ENCODE measurements at places on chromosomes 3 and 15.

GRCh38 chr3:33062866-33063265, 34.1 kb downstream of the GLB1 start:
- DNase-seq: no peak

DNA sequence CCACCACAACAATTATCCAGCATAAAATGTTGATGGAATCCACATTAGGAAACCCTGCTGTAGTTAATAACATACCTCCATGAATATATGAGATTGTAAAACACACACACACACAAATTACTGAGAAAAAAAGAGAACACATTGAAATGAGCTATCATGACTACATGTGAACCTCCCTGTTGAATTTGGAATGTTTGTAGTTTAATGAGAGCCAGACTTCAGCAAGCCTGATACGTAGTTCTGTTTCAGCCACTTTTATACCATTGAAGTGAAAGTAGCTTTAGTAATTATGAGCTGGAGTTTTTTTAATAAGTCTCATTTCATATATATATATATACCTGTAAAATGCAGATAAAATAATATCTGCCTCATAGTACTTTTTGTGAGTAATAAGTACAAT, 1146.4 kb downstream of the NAALADL2 start:
- no peak for DNase-seq

DNA sequence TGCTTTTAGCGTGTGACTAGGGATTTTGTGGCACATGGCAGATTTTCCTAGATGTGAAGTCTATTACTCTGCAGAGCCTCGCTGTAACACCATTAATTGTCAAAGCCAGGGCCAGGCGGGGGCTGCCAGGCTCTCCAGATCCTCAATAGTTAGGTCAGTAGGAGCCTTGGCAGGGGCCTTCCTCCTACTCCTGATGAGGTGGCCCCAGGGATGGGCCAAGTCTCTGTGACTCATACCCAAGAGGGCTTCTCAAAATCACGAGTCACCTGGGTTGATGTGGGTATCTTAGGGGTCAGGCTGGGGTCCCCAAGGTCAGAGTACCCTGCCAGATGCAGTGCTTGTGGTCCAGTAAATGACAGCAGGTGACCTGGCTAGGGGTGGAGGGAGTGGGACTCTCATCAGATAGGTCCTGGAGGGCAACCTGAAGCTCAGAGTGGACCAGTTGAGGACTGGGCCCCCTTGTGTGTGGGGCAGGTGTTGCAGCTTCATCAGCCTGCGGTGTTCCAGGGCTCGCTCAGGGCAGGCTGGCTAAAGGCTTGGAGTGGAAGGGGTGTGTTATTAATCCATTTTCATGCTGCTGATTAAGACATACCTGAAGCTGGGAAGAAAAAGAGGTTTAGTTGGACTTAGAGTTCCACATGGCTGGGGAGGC, 88.5 kb upstream of the MYZAP start:
- DNase-seq: no peak

- DNase-seq: no peak
Measured at GRCh38 chr3:134869153-134869726, 74.2 kb downstream of the EPHB1 start.

- DNase-seq: no peak
Measured at GRCh38 chr3:124273651-124274050, 281.7 kb upstream of the ROPN1 start.

DNA sequence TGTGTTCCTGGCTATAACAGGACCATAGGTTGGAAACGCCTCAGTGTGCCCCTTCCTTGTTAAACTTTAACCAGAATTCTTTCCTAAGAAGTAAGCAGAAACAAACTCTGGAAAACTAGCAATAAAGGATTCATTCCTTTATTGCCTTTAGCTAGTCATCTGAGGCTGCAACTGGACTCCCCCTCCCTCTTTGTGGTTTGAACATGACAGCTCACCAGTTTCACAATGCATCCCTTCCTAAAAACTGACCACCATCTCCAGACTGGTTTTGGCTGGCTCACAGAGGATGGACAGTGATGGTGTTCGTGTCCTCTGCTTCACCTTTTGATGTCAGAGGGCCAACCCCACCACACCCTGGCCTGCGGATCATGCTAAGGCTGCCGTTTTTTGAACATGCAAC, 27.9 kb upstream of the TGFBR2 start:
- no peak for DNase-seq

GRCh38 chr15:70503073-70503745, 260.1 kb downstream of the UACA start:
- no peak for DNase-seq

GRCh38 chr3:134357261-134357913, 16.9 kb downstream of the AMOTL2 start:
- DNase-seq: no peak

DNA sequence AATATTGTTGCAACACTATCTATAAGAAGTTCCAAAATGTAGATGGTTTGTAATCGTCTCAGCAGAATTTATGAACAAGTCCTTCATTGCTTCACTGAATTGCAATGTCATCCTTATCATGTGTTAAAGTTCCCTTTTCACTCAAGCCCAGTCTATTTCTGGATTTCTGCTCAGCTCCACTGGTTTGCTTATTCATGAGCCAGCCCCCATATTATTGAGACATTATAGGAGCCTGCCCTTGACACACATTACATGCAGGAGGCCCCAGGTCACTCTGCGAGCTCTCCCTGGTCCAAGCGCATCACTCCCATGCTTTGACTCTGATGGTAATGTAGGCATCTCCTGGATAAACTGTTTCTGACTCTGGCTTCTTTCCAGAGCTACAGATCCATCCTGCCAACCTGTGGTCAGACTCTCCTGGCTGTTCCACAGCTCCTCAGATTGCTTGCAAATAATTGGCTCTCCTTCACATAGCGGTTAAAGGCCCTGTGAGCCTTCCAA, 56.9 kb downstream of the ABTB1 start:
- no peak for DNase-seq

DNA sequence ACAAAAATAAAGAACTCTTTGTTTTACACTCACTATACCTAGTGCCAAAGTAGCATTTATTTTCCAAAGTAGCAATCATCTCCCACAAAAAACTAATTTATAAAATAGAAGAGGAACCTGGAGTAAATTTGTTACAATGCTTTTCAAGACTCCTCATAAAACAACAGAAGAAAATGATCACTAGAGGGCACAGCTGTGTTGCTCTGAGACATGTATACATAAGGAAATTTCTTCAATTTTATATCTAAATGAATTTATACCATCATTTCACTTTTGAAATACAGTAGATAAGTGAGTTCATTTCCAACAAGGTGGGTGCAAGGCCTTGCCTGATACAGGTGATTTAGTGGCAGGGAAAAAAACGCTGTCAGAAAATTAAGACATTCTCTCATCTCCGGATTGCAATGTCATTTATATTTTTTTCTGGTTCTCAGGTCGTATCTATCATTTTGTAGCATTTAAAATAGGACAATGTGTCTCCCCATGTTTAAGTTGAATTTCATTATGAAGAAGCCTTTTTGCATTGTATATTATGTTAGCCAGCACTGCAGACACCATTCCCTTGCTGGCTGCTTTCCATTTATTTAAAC, 25.3 kb upstream of the ARHGEF26 start:
- DNase-seq: no peak

- DNase-seq: no peak
Measured at GRCh38 chr15:89389841-89390603, 55.4 kb upstream of the POLG start.

GRCh38 chr3:188695241-188695640, 476.5 kb upstream of the TPRG1 start:
- DNase-seq: no peak

GRCh38 chr15:82875411-82876003, 66.1 kb downstream of the WHAMM start:
- no peak for DNase-seq

DNA sequence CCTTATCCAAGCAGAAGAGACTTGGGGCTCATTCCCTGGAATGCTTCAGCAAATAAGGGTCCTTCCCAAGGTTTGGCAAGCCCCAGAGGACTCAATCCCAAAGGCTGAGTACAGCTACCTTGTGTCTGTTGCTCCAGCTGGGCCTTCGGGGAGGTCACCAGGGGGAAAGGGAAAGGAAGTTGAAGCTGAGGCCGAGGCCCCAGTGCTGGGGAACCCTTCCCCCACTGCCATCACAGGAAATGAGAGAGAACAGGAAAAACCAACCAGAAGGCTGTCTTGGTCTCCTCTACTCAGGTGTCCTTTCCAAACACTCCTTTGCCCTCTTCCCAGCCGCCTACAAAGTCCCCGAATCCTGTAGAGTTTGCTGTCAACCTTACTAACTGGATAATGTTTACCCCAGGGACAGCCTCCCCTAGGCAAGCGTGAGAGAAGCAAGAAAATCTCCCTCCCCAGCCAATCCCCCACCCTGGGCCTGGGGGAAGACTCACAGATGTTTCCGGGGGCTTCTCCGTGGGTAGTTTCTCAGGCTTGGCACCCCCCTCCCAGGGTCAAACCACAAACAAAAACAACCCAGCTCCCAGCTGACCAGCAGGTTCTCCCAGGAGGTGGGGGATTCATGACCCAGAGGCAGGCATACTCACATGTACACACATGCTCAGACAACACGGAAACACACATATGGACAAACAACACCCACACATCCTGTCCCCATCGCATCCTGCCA, 5.5 kb downstream of the CSRNP1 start:
- no peak for DNase-seq

GRCh38 chr3:189806171-189806951, 175.2 kb downstream of the TP63 start:
- DNase-seq: no peak

DNA sequence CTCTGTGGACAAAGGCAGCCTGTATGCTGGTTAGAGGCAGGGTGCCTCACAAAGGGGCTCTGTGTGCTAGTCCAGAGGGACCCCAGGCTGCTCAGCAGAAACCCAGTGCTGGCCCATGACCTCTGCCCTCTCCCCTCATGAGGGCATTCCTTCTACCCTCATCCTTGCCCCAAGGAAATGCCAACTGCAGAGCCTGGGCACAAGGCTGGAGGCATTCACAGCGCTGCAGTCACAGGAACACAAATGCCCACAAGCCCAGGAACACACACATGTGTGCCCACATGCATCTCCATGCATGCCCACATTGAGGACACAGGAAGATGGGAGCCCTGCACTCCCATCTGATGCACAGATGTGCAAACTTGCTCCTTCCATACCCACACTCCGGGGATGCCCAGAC, 3.8 kb downstream of the INKA1 start:
- DNase-seq: no peak

- no peak for DNase-seq
Measured at GRCh38 chr3:84008623-84009022, 950.2 kb upstream of the CADM2 start.

DNA sequence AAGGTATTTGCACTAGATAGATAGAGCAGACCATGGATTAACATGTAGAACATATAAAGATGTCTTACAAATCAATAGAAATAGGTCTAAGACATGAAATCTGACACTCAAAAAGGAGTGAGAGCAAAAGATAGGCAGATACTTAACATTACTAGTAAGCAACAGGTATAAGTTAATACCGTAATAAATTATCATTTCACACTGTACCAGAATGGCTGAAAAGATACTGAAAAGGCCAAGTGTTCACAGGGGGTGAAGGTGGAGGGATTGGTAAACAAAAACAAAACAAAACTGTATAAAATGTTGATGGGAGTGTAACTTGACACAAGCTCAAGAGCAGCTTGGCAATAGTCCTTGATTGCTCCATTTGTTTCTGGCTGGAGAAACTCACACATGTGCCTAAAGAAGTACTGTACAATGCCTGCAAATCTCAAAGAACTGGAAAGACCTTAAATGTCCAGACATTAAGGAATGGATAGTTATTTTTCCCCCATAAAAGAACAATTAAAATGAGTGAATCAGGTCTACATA, 3.5 kb downstream of the NSMCE3 start:
- DNase-seq: no peak

GRCh38 chr3:16084887-16085286, 89.6 kb upstream of the GALNT15 start:
- DNase-seq: no peak

- no peak for DNase-seq
Measured at GRCh38 chr15:95834028-95834804, 496.3 kb upstream of the NR2F2 start.

DNA sequence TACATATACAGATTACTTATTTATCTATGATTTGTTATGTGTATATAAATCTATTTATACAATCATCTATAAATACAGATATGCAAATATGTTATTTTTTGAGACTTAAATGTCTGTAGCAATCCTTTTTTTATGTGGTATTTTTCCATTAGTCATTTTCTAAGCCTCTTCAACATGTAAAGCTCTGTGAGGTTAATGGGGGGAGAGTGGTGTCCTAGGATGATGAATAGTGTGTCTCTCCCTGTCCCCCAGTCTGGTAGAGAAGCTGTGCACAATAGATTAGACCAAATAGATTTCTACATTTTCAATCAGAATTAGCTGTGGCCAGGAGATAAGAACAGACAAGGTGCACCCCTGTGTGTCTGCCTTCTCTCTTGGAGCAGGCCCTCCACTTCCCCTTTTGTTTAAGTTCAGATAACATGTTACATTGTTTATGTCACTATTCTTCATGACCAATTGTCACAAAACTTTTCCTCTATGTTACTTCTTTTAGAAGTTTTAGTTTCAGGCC, 453.9 kb downstream of the LPP start:
- DNase-seq: no peak

GRCh38 chr3:157312376-157312745, 124.3 kb upstream of the PTX3 start:
- DNase-seq: no peak

- DNase-seq: no peak
Measured at GRCh38 chr15:99932676-99933402, 199.6 kb upstream of the LYSMD4 start.

GRCh38 chr3:87710028-87710427, 348.8 kb downstream of the CGGBP1 start:
- DNase-seq: no peak

DNA sequence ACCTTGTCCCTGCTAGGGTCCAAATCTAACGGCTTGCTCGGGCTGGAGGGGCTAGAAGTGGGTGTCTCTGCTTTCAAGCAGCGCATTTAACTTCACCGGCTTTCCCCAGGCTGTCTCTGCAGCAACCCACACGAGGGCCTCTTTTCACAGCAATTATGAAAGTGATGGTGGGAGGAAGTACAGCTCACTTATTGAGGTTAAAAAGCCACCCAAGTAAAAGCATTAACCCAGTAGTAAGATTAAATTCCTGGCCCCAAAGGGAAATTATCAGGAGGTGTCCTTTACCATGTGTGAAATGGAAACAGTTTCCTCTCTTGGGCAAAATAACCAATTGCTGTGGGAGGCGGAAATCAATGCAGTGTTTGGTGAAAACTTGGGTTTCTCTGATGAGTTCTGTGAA, 41.1 kb downstream of the NGRN start:
- peak; percentile 10 for DNase-seq

GRCh38 chr3:53320697-53321096, 26.6 kb downstream of the DCP1A start:
- DNase-seq: no peak
